ENCODE measurements at places on chromosomes 7 and 10. TPM values are rescaled to one million over a fixed set of nuclear protein-coding genes. Genes with fewer than 3 reads are reported as not detected.

ZNF789 gene
- total RNA-seq = 2.5 TPM

KCNIP2 gene
- 1.7 TPM for total RNA-seq

DNA sequence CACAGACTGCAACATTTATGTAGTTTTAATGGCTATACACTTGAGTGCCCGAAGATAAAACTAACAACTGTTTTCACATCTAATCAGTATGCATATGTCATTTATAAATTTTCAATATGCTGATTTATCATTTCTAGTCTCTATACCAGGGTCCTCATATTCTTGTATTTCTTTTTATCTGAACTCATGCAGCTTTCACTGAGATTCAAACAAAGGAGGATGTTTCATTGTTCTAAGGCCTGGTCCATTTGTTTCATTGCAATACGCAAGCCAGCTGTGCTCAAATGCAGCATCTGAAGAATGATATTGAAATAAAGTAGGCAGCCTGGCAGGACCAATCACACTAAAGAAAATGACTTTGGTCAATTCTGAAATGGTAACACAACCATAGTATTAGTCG lies 31.7 kb downstream of the MAGI2 start:
- no peak for DNase-seq
- no peaks in the 10 kb centered on the region for H3K27me3 ChIP-seq
- peaks cover 12% of the 10 kb centered on the region for H3K4me1 ChIP-seq
- no peaks in the 10 kb centered on the region for H3K36me3 ChIP-seq

- no peaks in the 10 kb centered on the region for H3K4me1 ChIP-seq
- H3K27ac ChIP-seq = no peak overlapping the region
- no peaks in the 10 kb centered on the region for H3K36me3 ChIP-seq
- H3K4me3 ChIP-seq = no peak overlapping the region
These were observed 116.2 kb downstream of the GRID1 start for GRCh38 chr10:86250399-86250798.

GRCh38 chr10:25112016-25112415 lies 62.8 kb upstream of the GPR158 start:
- DNase-seq = peak; percentile 47
- no peaks in the 10 kb centered on the region for H3K27me3 ChIP-seq
- H3K27ac ChIP-seq = no peak overlapping the region

- peaks cover 21% of the 10 kb centered on the region for H3K36me3 ChIP-seq
- DNase-seq = no peak
- no peaks in the 10 kb centered on the region for H3K27me3 ChIP-seq
These were observed 509 bp upstream of the ING3 start for GRCh38 chr7:120949998-120950538.

Data from esophagus muscularis mucosa (tissue), 4 donors.